Uterine smooth muscle cell (primary cell): ENCODE measurements at places on chromosomes 1 and 21. TPM values are rescaled to one million over a fixed set of nuclear protein-coding genes. Genes with fewer than 3 reads are reported as not detected.

The TTC34 gene
- total RNA-seq, result 0.11 and 0.12 TPM in 2 replicates

The HRNR gene
- not detected in 2 replicates for total RNA-seq

The GRIK3 gene
- not detected in 2 replicates for total RNA-seq

The S100A7 gene
- not detected in 2 replicates for total RNA-seq

The SYCP1 gene
- total RNA-seq, result not detected in 2 replicates

The FCGR3A gene
- not detected in 2 replicates for total RNA-seq

The NUDC gene
- 27.2 and 44.3 TPM in 2 replicates for total RNA-seq
